ENCODE measurements at places on chromosomes 1 and 21.

DNA sequence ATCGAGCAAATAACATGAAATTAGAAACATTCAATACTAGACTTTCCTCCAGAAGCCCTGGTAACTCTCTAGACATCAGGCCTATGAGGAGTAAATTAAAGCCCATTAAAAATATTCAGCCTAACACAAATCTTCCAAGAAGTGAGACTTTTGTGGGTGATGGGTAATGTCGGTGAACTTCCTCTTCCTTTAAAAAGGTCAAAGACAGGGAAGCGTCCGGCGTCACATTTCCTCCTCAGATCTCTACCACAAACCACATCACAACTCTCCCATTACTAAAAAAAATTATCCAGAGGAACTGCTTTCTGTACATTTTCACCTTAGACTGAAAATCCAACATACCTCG, 1.4 kb downstream of the EIF4G3 start:
- DNase-seq, result no peak

DNA sequence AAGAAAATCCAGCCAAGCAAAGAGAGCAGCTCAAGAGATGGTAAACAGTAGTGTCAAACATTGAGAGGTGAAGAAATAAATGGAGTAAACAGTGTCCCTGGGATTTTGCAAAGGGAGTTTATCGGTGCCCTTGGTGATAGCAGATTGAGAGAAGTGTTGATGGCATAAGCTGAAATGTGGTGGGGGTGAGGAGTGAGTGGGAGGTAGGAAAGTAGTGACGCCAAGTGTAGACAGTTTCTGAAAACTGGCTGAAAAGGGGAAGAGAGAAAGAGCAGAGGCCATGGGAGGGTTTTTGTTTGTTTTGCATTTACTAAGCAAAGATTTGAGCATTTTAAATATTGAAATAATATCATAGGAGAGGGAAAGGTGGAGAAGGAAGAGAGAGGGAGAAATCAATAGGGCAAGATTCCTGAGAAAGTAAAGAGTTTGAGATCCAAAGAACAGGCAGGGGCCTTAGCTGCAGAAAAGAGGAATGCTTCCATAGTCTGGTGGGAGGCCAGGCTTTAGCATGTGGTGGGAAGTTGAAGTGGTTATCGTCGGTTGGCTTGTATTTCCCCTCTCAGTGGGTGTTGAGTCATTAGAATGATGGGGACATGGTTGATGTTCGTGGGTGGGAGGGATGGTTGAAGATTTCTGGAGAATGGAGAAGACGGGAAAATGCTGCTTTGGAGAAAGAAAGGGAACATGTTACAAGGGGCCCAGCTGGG, 26.8 kb upstream of the RASAL2 start:
- no peak for DNase-seq

GRCh38 chr1:79859212-79859948, 852.9 kb upstream of the ADGRL4 start:
- DNase-seq, result no peak

DNA sequence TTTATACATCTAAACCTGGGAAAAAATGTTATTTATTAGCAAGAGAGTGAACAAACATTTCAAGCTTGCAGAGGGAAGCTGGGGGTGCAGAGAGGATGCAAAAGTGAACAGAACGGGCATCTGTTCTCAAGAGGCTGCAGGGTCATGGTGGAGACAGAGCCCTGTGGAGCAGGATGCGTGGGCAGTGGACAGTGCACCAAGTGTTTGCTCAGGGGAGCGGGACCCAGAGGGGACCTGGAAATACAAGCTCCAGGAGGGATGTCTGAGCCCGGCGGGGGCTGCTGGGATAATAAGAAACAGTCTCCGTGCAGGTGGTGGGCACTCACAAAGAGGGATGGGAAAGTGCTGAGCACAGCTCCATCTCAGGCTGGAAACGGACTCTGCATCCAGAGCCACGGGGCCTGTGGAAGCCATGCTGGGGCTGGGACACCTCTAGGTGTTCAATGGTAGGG, 105.3 kb upstream of the SLC45A1 start:
- DNase-seq, result no peak

DNA sequence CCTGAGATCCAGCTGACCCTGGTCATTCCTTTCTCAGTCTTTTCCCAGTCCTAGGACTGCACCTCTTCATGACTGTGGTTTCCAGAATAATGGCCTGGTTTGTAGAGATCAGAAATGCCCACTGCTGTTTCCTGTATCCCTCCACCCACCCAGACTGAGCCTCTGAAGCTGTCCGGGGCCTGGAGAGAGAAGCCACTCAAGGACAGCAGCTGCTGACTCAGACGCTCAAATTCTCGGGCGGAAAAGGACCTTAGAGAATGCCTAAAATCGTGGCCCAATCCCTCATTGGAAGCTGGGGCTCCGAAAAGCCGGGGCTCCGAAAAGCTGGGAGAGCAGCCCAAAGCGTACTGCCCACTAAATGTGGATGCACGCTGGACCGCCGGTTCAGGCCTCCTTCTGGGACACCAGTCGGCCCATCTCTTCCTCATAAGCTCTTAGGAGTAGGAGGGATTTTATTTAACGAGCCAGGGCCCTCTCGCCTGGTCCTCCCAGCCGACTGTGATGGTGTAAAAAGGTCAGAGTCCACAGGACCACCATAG, 7.8 kb upstream of the GPR61 start:
- no peak for DNase-seq

GRCh38 chr1:175504875-175505555, 238.4 kb downstream of the TNR start:
- DNase-seq, result no peak

- no peak for DNase-seq
Measured at GRCh38 chr1:199411506-199411905, 616.0 kb upstream of the NR5A2 start.

- no peak for DNase-seq
Measured at GRCh38 chr1:232574889-232575762, 54.8 kb downstream of the SIPA1L2 start.

DNA sequence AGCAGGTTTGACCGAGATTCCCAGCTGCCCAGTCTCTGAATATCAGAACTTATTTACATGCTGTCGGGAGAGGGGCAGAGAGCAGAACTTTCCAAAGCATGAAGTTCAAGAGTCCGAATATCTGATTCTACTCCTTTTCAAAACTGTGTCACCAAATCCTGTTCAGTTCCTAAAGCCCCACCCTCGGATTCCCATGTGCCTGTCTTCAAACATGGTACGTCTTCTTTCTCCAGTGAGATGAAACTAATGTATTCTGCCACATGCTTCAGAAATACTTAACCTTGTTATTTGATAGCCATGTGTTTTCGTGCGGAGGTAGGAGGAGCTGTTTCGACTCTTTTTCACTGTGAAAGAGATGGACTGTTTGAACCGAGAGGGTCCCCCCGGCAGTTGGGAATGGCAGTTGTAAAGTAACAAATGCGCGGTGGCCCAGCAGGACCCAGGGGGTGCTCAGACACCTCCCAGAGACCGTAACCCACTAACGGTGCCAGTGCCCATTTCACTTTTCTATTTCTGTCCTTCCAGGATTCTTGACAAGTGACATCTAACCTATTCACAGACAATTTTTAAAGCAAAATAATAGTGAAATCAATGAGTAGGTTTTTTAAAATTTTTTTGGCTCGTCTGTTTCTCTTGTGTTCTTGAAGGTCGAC, 67.2 kb downstream of the ZBTB18 start:
- DNase-seq, result no peak

DNA sequence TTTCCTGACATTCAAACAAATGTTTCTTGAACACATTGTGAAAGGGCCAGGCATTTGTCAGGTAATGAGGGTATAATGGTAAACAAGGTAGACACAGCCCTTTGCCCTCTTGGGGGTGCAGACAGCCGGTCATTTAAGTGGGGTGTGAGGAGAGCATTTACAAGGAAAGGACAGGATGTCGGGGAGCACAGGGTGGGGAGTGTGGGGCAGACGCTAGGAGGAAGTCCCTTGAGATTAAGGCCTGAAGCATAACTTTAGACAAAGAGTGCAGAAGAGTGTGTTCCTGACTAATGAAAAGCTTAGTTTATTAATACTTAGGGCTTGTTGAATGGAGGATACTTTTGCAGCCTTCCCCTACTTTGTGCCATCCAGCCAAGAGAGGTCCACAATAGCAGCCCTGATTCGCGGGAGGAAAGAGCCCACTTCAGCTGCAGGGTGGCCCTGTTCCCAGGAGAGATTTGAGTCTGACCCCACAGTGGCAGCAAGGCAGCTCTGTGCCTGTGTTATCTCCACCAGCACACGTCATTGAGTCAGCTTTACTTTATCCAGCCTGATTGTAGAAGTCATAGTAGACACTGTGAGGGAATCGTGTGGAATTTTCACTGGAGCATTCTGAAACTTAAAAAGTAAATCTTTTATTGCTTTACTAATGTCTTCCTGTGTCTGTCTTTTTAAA, 35.1 kb downstream of the MPZL1 start:
- no peak for DNase-seq

- no peak for DNase-seq
Measured at GRCh38 chr1:112458756-112459155, 50.0 kb upstream of the WNT2B start.

DNA sequence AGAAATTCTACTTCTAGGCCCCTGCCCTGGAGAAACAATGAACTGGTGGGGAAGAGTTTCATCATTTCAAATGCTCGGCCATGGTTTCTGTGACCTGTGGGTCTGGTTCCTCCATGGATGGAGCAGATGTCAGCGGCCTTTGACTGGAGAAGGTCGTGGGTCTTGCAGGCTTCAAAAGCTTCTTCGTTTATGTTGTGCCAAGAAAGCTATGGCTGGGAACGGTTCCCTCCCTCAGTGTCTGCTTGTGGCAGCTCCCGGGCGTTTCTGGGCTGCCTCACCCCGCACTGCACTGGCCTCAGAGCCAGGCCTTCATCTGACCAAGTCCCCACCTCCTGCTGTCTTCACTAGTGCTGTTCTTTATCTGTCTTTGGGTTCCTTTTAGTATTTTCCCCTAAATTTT, 46.4 kb upstream of the POFUT2 start:
- no peak for DNase-seq

DNA sequence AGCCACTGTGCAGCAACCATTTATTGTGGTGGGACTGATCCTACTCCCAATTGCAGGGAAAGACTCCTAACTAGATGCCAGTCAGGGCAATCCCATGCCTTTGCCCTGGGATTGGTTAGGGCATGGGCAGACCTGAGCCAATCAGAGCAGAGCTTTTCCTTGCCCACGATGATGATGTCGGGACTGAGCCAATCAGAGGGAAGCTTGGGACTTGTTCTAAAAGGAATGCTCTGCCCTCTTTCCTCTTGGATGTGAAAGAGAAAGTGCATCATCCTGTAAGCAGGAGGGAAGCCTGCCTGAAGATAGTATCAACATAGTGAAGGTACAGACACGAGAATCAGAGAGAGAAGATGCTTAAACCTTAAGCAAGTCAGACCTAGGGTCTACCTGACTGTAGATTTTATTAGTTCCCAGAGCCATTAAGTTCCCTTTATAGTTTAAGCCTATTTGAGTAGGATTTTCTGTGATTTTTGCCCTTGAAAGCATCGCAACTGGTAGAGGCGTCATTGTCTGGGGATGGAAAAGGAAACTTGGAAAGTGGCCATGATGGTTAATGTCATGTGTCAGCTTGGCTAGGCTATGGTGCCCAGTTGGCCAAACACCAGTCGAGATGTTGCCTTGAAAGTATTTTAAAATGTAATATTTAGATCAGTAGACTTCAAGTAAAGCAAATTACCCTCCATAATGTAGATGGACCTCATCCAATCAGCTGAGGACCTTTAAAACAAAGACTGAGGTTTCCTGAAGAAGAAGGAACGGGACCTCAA, 19.9 kb downstream of the IRF2BP2 start:
- no peak for DNase-seq

- no peak for DNase-seq
Measured at GRCh38 chr1:23344987-23345472, 946 bp upstream of the HNRNPR start.

GRCh38 chr1:99005537-99005942, 879 bp upstream of the PLPPR5 start:
- no peak for DNase-seq

GRCh38 chr1:89802841-89803240, 18.0 kb upstream of the LRRC8D start:
- DNase-seq, result no peak

GRCh38 chr1:88275259-88275862, 408.7 kb upstream of the PKN2 start:
- no peak for DNase-seq

Data from activated CD4-positive, CD25-positive, alpha-beta regulatory T cell (primary cell).